ENCODE measurements at places on chromosomes 2 and 18. TPM values are rescaled to one million over a fixed set of nuclear protein-coding genes. Genes with fewer than 3 reads are reported as not detected.

- no peak for DNase-seq
Measured at GRCh38 chr2:182553483-182553882, 126.6 kb upstream of the PDE1A start.

- no peak for DNase-seq
Measured at GRCh38 chr2:176482107-176482506, 212.9 kb downstream of the MTX2 start.

Gene TCF23
- total RNA-seq, result not detected

GRCh38 chr2:149446748-149447147 is 116.4 kb downstream of the LYPD6 start:
- no peak for DNase-seq

Gene SAG
- not detected for total RNA-seq

GRCh38 chr18:62979900-62980299 is 264.6 kb downstream of the PHLPP1 start:
- peak; percentile 18 for DNase-seq

DNA sequence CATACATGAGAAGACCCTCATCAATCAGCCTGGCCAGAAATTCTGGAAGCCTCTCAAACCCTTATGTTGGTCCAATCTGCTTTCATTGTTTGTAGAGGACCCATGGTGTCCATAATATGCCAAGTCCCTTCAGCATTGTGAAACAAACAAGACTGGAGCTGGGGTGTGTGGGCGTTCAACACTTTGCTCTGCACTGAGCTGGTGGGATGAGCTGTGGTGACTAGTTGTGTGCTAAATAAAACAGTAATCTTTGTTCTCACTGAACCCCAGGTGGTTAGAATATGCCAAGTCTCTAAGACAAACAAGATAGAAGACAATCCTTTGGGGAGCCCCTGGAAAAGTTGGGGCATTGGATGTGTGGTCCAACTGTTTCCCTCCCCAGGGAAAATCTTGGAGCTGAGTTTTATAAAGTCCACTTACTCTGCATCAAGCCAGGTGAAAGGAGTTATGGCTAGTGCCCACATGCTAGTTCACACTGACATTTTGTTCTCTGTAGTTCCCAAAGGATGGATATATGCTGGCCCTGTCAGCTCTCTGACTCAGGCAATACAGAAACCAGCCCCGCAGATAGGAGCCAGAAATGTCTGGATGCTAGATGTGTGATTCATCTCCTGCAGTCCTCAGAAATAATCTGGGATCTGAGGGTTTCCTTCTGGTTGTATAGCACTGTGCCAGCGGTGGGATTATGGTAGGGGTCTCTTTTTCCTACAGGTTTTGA is 260.2 kb downstream of the TMX3 start:
- DNase-seq, result peak; percentile 53

DNA sequence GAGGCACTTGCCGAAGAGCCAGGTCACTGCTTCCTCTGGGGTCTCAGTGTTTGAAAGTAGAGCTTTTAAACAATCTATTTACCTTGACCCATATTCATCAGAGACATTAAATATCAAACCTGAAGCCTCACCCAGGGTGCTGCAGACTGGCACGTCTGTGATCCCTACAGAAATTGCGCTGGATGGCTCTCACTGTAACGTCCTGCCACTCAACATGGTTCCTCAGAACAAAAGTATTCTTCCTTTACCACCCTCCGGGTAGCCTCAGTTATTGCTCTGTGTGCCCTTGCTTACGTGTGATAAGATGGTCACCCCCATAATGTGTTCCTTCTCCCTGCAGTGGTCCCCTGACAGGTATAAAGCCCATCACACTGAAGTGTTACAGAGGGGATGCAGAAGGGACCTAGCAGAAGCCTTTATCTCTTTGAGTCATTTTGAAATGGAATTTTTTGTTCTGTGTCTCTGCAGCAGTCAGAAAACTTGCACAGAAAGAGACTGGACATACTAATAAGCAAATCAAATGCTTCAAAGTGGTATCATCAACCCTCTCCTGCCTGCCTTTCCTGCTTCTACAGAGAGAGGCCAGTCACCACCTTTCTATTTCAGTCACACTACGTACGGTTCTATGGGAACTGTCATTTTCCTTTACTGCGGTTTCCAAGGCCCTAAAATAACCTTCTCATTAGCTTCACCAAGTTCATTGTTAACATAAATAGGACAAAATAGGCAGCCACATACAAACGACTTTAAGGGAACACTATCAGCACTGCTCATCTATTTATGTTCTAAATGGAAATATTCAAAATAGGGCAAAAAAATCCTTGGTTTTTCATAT is 86.8 kb downstream of the METTL8 start:
- DNase-seq, result peak; percentile 88

DNA sequence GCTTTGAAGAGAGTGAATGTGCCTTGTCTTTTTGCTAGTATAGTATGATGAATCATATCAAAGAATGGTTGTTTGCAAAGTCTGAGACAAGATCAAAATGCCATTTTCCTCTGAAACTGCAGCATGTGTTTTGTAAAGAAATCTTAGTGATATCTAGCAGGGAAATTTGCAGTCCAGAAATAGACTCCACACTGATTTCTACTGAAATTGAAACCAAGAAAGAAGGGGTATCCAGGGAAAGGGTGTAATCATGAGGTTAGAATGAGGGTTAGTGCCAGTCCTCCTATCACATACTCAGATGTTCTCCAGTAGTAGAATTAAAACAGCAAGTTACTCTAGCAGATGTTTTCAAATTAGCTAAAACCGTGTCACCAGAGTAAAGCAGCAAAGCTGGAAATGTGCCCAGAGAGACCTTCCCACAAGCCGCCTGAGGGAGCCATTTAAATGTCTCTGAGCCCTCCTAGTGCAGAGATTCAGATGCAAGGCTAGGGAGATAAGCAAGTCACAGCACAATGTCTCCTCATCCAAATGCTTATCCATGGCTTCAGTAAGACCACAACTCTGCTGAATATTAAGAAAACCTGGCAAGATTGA is 4.9 kb downstream of the DLGAP1 start:
- no peak for DNase-seq

Gene CYP27A1
- total RNA-seq, result 16.5 TPM

GRCh38 chr18:65287652-65288051 is 463.2 kb upstream of the CDH7 start:
- DNase-seq, result no peak

- no peak for DNase-seq
Measured at GRCh38 chr2:238187618-238188548, 15.6 kb downstream of the ILKAP start.

Gene DCDC2C
- total RNA-seq, result not detected

- DNase-seq, result no peak
Measured at GRCh38 chr2:188884517-188884916, 89.7 kb upstream of the COL3A1 start.

DNA sequence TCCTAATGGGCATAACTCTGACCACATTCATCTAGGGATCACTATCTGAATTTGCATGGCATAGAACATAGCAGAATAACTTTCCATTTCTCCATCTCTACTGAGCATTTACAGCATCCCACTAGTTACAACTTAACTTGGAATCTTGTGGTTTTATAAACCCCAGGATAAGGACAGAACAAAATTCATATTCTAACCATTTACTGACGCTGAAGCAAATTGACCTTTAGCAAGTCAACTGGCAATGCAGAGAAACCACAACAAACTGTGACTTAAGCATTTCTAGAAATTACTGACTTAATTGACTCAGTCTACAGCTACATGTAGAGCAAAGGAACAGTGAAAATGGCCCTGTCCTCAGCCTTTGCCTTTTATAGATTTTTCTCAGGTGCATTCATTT is 61.2 kb downstream of the DCC start:
- DNase-seq, result no peak

Gene ANKRD53
- 1.5 TPM for total RNA-seq

Gene HOXD13
- total RNA-seq, result not detected

DNA sequence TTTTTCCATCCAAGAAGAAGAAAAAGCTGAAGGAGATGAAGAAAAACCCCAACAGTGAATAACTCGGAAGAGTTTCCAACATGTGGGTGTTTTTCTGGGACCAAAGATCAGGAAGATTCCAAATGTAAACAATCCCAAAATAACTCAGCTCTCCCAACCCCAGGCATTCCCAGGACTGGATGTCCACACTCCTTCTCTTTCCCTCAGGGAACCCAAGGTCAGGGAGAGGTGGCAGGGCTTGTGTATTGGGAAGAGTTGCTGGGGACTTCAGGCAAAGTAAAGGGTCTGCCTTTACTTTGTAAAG is 268.0 kb downstream of the DYSF start:
- peak; percentile 21 for DNase-seq
